ACHN (cell line): ENCODE measurements at places on chromosomes 5 and 9.
A peak's percentile ranks its signal among the peaks of the same experiment; 100 is the strongest.

GRCh38 chr9:68980341-68980914, 33.5 kb downstream of the PRKACG start:
- DNase-seq = no peak

GRCh38 chr5:157180374-157181264, at the start of gene ITK:
Gene ITK, plus strand, starts transcription at chr5:157180840. Its CDS starts 138 bp downstream, at chr5:157180978.
- no peak for DNase-seq

- no peak for DNase-seq
Observed at GRCh38 chr5:101675510-101676219, 620.4 kb downstream of the SLCO4C1 start.

DNA sequence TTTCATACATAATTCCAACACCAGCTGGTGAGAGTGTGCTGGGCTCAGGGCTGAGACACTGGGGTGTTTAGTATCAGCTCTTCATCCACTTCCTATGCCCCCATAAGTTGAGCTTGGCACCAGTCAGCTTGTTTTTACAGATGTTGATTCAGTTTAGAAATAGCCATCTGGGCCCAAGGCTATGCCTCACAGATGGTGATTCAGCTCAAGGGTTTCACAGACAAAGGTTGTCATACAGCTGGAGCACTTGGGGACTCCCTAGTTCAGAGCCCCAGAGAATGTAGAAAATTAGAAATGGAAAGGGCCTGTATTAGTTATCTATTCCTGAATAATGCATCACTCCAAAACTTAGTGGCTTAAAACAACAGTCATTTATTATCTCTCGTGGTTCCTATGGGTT, 10.3 kb upstream of the CRHBP start:
- DNase-seq = no peak

DNA sequence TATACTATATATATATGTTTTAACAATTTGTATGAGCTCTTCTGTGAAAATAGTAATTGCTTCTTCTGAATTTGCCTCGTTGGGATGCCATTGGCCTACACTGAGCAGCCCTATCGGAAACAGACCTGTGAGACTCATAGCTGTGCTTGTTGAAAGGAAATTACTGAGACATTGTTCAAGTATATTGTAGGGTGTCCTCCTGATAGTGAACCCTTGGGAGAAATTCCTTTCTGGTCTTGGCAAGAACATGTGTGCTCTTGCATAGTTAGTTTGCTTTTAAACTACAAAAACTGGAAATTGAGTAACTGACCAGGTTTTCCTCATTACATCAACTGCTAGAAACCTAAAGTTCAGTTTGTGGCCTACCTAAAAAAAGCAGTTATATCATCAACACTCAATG, 160.9 kb downstream of the LURAP1L start:
- no peak for DNase-seq

DNA sequence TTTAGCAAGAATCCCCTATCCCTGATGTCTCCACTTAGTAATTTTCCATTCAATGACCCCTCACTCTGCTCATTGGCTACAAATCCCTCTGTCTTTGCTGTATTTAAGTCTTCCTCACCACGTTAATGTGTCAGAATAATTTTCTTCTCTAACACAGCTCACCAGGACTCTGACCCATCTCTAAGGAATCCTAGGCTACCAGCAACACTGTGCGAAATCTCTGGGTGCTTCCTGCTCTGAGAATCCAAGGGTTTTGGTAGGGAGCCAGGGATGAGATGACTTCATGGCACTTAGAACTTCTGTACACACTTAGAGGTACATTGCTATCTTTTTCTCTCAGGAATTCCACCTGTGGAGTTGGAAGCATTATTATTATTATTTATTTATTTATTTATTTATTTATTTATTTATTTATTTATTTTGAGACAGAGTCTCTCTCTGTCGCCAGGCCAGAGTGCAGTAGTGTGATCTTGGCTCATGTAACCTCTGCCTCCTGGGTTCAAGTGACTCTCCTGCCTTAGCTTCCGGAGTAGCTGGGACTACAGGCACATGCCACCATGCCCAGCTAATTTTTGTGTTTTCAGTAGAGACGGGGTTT, 53.5 kb downstream of the FOXI1 start:
- peak; percentile 83 for DNase-seq

DNA sequence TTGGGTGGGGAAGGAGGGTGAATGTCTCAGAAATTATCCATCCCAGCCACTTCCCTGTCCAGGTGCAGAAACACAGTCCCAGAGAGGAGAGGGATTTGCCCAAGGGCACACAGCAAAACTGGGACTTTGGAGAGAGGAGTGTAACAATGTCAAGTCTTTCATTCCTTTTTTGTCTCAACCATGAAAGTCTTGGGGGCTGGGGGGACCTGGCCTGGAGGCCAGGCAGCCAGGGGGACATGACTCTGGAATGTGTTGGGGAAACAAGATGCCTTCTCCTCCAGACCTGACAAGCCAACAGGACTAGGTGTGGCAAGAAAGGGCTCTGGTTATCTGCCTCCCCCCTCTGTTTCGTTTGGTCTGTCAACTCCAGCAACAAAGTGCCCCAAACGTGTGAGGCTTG, 13.9 kb upstream of the HAND1 start:
- no peak for DNase-seq

DNA sequence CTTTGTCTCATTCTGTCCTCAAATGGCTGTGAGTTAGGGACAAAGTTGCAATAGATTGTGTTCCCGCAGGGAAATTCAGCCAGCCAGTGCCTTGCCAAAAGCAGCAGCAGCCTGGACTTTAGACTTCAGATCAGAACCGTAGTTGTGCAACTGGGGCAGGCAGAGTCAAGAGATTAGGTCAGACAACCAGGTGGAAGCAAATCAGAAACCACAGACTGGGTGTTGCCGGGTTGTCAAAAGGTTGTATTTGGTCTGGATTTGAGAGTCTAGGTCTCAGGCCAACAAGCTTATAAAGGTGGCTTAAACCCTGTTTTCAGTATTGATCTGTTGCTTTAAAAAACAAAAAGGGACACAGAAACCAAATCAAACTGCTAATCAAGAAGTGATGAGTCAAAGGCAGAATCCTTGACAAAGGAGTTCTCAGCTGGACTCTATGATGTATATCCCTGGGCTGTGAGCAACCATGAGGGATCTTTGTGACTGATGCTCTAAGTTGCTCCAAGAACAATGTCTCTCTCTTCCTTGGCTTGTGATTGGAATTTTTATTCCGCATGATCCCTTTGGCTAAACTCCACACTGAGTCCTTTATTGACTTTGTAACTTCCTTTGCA, 20.9 kb downstream of the RFK start:
- DNase-seq = no peak

DNA sequence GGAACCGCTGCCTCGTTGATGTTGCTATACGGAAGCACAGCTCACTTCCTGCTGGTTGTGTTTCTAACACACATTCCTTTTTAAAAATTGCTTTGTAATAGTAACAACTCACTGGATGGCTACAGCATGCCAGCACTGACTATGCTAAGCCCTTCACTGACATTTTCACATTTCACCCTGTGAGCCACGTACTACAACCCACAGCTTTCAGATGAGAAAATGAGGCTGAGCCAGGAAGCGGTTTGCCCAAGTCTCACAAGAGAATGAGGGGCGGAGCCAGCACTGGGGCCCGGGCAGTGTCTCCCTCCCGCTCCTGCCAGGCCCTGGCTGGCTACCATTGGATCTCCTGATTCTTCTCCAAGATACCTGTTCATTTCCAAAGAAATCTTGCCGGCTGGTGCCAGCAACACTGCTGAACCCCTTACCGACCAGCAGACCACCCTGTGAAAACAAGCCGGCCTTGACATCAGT, 38.3 kb downstream of the FAM78A start:
- DNase-seq = peak; percentile 25

DNA sequence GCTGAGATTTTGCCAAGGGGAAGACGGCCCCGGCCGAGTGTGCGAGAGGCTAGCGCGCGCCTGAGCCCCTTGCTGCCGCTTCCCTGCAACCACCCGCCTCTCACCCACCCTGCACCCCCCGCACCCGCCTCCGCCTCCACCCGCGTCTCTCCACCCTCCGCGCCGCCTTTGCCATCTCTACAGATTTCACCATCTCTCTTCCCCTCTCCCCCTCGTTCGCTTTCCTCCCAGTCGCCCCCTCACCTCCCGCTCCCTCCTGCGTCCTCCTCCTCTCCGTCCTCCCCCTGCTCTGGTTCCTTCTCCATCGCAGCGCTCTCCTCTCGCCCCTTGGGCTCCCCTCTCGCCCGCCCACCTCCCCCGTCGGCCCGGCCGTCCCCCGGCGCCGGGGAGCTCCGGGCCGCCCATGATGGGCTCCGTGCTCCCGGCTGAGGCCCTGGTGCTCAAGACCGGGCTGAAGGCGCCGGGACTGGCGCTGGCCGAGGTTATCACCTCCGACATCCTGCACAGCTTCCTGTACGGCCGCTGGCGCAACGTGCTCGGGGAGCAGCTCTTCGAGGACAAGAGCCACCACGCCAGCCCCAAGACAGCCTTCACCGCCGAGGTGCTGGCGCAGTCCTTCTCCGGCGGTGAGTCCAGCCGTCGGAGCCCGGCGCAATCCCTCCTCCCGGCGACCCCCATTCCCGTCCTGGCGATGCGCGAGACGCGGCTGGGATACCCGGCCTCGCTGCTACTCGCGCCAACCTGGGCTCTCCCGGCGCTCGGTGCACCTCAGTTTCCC, at the start of gene PRDM12:
Gene PRDM12 (plus strand): TSS at position 344 of the 778 bp plus-strand sequence. CDS start 60 bp downstream, at position 404.
- no peak for DNase-seq

DNA sequence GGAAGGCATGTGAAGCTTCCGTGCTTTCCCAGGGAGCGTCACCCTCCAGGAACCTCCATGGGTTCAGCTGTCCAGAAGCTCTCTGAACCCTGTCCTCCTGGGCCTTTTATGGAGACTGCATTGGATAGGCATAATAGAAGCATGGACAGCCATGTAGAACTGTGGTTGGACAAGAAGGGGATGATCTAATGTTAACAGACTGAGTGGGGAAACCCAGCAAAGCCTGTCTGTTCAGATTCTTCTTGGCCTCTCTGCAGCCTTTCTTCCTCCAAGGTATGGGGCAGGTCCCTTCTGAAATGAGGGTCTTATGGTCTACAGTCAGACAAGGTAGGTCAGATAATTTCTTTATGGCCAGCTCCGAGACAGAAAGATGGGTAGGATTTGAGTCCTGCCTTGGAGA, 59.1 kb upstream of the CTNNA1 start:
- DNase-seq = no peak

DNA sequence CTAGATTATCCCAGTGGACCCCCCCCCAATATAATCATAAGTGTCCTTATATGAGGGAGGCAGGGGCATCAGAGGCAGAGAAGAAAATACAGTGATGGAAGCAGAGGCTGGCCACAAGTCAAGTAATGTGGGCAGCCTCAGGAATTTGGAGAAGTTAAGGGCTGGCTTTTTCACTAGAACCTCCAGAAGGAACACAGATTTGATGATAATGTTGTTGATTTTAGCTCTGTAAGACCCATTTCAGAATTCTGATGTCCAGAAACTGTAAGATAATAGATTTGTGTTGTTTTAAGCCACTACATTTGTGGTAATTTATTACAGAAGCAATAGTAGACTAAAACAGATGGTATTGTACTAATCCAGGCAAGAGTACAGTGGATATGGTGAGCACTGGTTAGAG, 36.3 kb upstream of the LRRTM2 start:
- no peak for DNase-seq

DNA sequence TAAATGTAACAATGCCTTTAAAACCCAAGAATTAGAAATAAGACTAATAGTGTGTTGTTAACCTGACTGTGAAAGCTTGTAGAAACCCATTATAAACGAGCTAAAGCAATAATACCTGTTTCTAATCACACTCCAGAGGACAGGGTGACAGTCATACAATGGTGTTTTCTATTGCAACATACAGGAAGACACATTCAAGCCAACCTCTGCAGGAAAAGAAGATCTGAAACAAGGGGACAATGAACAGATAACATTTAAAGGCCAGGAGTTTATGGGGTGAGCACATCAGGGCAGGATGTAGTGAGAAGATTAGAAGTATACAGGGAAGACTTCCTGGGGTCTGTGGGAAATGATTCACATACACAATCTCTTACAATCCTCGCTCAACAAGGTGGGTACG, 13.8 kb downstream of the BARHL1 start:
- DNase-seq = no peak

- DNase-seq = no peak
Observed at GRCh38 chr5:51621156-51621555, 237.9 kb downstream of the ISL1 start.

DNA sequence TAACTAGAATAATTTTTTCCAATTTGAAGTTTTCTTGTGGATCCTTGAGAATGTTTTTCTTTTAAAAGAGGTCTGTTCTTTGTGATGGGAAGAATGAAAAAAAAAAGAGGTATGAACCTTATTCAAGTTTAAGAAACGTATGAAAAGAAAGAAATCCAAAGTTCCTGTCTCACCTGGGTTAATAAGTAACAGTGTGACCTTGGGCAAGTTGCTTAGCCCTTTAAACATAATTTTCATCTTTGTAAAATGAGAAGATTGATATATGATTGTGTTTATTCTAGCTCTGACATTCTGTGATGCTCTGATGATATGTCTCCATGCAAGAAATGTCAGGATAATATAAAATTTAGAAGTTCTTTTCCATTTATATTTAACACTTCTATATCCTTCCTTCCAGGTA, 19.3 kb downstream of the SLC26A2 start:
- no peak for DNase-seq

- DNase-seq = no peak
Observed at GRCh38 chr5:102835717-102836116, 80.6 kb downstream of the PAM start.

- DNase-seq = no peak
Observed at GRCh38 chr9:134405527-134405926, 79.3 kb downstream of the RXRA start.

DNA sequence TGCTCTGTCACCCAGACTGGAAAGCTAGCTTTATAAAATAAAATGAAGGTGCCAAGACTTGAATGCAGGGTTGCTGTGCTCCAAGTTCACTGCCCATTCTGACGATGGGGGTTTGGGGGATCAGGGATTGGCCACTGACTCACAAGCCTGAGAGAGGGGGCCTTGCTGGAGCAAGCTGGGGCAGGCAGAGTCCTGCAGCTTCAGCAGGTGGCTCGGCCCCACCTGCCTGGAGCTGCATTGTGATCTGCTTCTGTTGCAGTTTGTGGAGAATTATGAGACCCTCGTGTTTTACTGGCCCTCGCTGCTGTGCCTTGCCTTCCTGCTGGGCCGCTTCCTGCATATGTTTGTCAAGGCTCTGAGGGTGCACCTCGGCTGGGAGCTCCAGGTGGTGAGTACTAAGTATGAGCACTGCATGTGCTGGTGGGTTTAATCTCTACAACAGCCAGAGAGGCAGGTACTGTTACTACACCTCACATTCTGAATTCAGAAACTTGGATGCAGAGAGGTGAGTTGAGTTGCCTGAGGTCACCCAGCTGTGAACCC, 31.1 kb upstream of the CCDC180 start:
- no peak for DNase-seq

DNA sequence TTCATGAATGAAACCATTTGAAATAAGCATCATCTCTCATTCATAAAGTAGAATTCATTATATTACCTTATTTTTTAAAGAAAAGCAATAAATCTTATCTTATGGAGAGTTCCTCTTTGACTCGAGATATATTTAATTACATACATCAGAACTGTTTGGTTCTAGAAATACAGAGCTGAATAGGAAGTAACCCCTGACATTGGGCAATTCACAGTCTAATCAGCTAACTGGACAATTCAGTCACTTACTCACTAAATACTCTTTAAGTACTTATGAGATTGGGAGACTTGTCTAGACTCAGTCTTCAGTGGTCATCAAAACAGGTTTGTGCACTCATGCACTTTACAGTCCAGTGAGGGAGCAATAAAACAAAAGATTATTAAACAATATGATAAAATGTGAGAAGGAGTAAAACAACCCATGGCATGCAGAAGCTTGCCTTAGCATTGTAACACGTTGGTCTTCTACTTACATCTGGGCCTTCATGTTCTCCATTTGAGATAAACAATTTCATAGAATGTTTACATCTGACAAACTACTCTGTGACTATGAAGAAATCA, 11.5 kb upstream of the FBXO38 start:
- no peak for DNase-seq

- no peak for DNase-seq
Observed at GRCh38 chr5:57033503-57033902, 81.6 kb upstream of the MIER3 start.
